Esophagus squamous epithelium (tissue), 5 donors: ENCODE measurements at places on chromosomes 4 and X.

GRCh38 chr4:2647403-2648158 lies 108.6 kb downstream of the TNIP2 start:
- H3K27me3 ChIP-seq = no peaks in the 10 kb centered on the region
- no peak overlapping the region for H3K27ac ChIP-seq
- H3K4me1 ChIP-seq = no peaks in the 10 kb centered on the region
- H3K4me3 ChIP-seq = no peak overlapping the region

- H3K4me3 ChIP-seq = no peak overlapping the region
- DNase-seq = no peak
- H3K4me1 ChIP-seq = no peaks in the 10 kb centered on the region
- H3K36me3 ChIP-seq = no peaks in the 10 kb centered on the region
Measured at GRCh38 chrX:134661295-134661694, 3.0 kb upstream of the PLAC1 start.

DNA sequence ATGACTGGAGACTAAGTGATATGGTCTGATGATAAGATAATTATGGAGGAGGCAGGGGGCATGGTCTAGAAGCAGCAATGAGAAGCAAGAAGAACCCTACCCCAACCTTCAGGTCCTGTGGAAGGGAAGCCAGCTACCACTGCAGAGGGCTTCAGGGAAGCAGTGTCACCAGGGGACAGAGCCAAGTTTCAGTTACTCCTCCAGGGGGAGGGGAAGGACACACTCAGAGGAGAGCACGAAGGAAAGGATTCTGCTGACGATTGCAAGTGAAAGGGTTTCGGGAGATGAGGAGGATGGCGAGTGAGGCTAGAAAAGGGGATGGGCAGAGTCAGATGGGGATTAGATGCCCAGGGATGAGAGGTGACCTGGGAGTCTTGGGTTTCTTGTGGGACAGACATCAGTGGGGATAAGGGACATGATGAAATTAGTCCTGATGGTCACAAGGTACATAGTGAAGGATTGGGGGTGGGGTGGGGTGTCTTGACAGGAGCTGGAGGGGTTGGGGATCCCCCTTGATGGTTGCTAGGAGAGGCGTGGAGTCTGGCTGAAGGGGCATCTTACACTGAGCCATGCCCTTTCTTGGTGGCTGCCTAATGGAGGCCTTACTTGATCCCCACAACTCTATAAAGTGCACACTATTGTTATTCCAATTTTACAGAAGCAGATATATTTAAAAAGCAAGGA lies 45.4 kb downstream of the TIGD4 start:
- H3K4me3 ChIP-seq = no peak overlapping the region
- DNase-seq = no peak

DNA sequence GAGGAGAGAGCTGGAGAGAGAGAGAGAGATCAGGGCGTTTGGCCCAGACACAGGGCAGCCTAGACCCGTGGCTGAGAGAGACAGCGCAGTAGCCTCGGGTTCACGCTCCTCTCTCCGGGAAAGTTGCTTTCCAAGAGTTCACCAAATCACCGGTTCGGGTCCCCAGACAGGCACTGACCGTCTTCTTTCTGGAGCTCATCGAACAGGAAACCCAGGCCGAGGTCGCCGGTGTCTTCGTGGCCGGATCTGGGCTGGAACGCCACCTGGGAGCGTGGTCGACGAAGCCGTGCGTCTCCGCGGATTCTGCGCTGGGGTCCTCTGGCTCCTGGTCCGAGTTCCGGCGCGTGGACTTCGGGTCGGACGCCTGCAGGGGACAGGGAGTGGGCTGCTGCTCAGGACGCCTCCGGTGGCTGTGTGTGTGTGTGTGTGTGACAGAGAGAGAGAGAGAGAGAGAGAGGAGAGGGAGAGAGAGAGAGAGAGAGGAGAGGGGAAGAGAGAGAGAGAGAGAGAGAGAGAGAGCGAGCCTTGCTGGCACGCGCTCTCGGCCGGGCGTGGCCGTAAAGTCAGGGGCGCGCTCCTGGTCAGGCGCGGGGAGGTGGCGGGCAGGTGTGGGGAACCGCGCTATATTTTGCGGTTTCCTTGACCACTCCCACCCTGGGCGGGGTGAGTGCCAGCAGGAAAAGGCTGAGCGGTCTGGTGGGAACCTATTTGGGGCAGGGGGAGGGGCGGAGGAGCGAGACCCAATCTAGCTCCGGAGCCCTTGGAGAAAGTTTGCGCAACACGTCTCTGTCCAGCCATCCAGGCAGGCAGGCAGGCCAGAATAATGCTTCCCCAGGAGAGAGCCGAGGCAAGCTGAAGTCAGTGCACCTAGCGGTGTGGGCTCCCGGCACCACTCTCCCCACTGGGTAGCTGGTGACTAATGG lies 62.1 kb downstream of the RHOXF2B start:
- no peak for DNase-seq
- H3K4me1 ChIP-seq = peaks cover 16% of the 10 kb centered on the region
- H3K36me3 ChIP-seq = no peaks in the 10 kb centered on the region
- H3K27ac ChIP-seq = no peak overlapping the region

- DNase-seq = no peak
- H3K36me3 ChIP-seq = no peaks in the 10 kb centered on the region
- no peaks in the 10 kb centered on the region for H3K4me1 ChIP-seq
- H3K4me3 ChIP-seq = no peak overlapping the region
- H3K27me3 ChIP-seq = no peaks in the 10 kb centered on the region
- H3K27ac ChIP-seq = no peak overlapping the region
Measured at GRCh38 chr4:140777894-140778293, 21.7 kb upstream of the TBC1D9 start.

DNA sequence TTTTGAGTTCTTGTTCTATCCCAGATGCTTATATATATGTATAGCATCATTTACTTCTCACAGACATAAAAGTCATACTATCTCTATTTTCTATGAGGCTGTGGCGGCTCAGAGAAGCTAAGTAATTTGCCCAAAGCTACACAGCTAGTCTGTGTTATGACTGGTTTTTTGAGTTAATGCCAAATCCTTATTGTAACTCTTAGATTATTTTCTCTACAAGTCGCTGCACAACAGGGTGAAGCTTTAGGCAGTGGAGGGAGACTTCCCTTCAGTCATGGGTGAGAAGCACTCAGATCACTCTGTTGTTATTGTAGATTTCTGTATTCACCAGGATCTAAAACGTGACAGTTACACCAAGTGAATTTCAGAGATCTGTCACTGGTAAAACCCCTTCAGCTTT lies 48.1 kb downstream of the WWC2 start:
- no peaks in the 10 kb centered on the region for H3K27me3 ChIP-seq
- no peaks in the 10 kb centered on the region for H3K36me3 ChIP-seq
- H3K4me3 ChIP-seq = no peak overlapping the region
- no peak overlapping the region for H3K27ac ChIP-seq
- no peak for DNase-seq

- no peaks in the 10 kb centered on the region for H3K27me3 ChIP-seq
- no peak for DNase-seq
- H3K4me3 ChIP-seq = no peak overlapping the region
- peaks cover 46% of the 10 kb centered on the region for H3K4me1 ChIP-seq
- H3K36me3 ChIP-seq = peaks cover 3% of the 10 kb centered on the region
- peak overlapping the region; percentile 35 for H3K27ac ChIP-seq
Measured at GRCh38 chrX:120260369-120260768, 9.8 kb downstream of the ZBTB33 start.

DNA sequence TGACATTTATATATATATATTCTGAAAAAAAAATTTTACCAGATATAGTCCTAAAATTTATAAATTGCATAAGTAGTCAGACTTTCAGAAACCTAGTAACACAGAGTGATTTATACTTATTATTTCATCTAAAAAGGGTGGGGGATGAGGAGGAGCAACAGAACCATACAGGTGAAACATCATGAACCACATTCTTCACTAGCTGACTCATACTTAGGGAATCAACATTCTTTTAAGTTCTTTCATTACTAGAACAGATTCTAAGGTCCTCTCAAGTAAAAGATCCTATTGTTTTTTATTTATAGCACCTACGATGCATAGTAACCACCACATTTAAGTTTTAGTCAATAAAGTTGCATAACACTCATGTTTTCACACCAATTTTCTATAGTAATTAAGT lies 166.1 kb downstream of the LRBA start:
- H3K4me1 ChIP-seq = no peaks in the 10 kb centered on the region
- H3K4me3 ChIP-seq = no peak overlapping the region
- H3K27ac ChIP-seq = no peak overlapping the region
- DNase-seq = no peak
- no peaks in the 10 kb centered on the region for H3K36me3 ChIP-seq

DNA sequence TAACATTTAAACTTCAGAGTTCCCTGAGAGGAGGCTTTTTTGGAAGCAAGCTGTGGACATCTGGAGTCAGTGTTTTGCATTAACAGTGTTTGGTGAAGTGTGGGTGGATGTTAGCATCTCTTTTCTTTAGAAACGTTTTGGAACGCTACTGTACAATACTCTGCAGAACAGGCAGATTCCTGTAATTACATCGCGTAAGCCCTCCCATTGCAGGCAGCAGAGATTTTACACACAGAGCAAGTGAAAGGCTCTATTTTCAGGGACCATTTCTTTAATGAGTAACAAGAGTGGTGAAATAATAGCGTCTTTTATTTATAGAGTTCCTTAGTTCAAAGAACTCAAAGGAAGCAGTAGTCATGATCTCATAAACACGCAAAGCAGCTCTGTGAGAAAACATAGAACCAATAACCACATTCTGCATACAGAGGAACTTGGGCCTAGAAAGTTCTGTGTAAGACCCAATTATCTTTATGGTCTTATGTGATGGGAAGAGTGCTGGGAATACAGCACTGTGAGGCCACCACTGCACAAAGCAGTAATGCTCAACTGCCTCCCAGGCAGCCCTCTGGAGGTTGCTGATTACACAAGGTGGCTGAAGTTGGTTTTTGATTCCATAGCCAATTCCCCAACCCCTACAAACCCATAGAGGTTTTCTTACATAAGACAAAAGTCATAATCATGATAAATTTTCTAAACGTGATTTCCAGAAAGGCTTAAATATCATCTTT lies 298.7 kb upstream of the EPHA5 start:
- no peak overlapping the region for H3K27ac ChIP-seq
- no peaks in the 10 kb centered on the region for H3K36me3 ChIP-seq
- H3K4me1 ChIP-seq = no peaks in the 10 kb centered on the region
- DNase-seq = no peak
- no peaks in the 10 kb centered on the region for H3K27me3 ChIP-seq

GRCh38 chr4:174198828-174199227 lies 84.6 kb downstream of the FBXO8 start:
- no peak overlapping the region for H3K27ac ChIP-seq
- H3K4me3 ChIP-seq = no peak overlapping the region
- no peak for DNase-seq
- no peaks in the 10 kb centered on the region for H3K4me1 ChIP-seq
- no peaks in the 10 kb centered on the region for H3K27me3 ChIP-seq

- H3K27me3 ChIP-seq = no peaks in the 10 kb centered on the region
- H3K27ac ChIP-seq = peak overlapping the region; percentile 39
- no peak for DNase-seq
- peaks cover 11% of the 10 kb centered on the region for H3K4me1 ChIP-seq
Measured at GRCh38 chrX:3548765-3549391, 164.6 kb downstream of the PRKX start.

- DNase-seq = no peak
- H3K36me3 ChIP-seq = no peaks in the 10 kb centered on the region
- H3K4me3 ChIP-seq = no peak overlapping the region
Measured at GRCh38 chr4:95084584-95084983, 326.8 kb downstream of the BMPR1B start.

- no peaks in the 10 kb centered on the region for H3K36me3 ChIP-seq
- DNase-seq = no peak
- H3K4me3 ChIP-seq = no peak overlapping the region
- H3K4me1 ChIP-seq = peaks cover 4% of the 10 kb centered on the region
- H3K27ac ChIP-seq = peak overlapping the region; percentile 24
Measured at GRCh38 chr4:26039639-26040359, 125.8 kb downstream of the SMIM20 start.

DNA sequence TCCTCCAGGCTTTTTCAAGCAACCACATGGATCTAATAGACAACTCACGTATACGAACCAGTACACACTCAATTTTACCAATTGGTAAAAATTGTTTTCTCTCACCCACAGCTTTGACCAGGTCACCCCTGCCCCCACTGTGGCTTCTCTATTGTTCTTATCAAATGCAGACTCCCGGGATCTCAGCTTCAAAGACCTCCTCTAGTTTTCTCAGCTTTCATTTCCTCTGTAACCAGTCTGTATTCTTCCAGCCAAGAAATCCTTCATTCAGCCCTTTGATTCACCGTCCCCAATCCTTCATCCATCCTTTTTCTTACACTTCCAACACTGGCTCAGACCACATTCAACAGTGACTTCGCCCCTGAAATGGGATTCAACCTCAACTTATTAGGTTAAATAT lies 120.7 kb downstream of the CORIN start:
- no peaks in the 10 kb centered on the region for H3K36me3 ChIP-seq
- no peak overlapping the region for H3K4me3 ChIP-seq
- no peak overlapping the region for H3K27ac ChIP-seq

GRCh38 chrX:68254738-68255645 lies 178.3 kb downstream of the OPHN1 start:
- H3K4me3 ChIP-seq = no peak overlapping the region
- H3K27ac ChIP-seq = no peak overlapping the region
- no peaks in the 10 kb centered on the region for H3K27me3 ChIP-seq
- no peaks in the 10 kb centered on the region for H3K4me1 ChIP-seq
- no peak for DNase-seq

DNA sequence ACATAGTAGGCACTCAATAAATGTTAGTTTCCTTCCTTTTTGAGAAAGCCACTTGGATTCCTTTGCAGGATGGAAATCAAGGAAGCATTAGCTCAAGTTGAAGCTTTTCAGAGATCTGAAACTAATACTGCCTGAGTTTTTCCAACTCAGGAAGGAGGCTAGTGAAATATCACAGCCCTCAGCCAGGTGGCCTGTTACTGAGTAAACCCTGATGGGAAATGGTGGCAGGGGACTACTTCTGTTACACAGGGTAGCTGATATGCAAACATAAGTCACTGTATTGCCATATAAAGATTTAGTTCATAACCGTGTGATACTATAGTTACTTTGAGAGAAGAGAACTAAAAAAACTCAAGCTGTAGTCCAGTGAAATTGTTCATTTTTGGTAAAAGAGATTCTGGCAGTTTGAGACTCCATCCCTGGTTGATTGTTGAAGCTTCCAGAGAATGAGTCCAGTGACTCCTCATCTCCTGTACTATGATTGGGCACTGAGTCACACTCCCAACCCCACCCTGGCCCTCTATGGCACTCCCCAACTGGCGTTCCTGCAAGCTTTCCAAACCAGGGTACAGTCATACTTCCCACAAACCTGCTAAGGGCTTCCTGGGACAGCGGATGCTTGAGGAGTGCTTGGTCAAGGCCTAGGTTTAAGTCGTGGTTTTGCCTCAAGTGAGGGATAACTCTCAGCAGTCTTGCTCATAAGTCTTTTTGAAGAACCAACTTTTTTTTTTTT lies 81.8 kb downstream of the MID1IP1 start:
- no peak overlapping the region for H3K4me3 ChIP-seq
- H3K36me3 ChIP-seq = no peaks in the 10 kb centered on the region
- no peak for DNase-seq
- peak overlapping the region; percentile 39 for H3K27ac ChIP-seq
- H3K4me1 ChIP-seq = peaks cover 20% of the 10 kb centered on the region

- no peak for DNase-seq
- no peak overlapping the region for H3K4me3 ChIP-seq
- no peaks in the 10 kb centered on the region for H3K27me3 ChIP-seq
Measured at GRCh38 chrX:120514236-120514635, 45.1 kb upstream of the LAMP2 start.
